ENCODE measurements at places on chromosomes 3 and 15.

GRCh38 chr3:123571264-123571972 is 13.4 kb downstream of the HACD2 start:
- DNase-seq, result no peak

GRCh38 chr3:58104151-58104550 is 95.9 kb downstream of the FLNB start:
- peak; percentile 72 for DNase-seq

DNA sequence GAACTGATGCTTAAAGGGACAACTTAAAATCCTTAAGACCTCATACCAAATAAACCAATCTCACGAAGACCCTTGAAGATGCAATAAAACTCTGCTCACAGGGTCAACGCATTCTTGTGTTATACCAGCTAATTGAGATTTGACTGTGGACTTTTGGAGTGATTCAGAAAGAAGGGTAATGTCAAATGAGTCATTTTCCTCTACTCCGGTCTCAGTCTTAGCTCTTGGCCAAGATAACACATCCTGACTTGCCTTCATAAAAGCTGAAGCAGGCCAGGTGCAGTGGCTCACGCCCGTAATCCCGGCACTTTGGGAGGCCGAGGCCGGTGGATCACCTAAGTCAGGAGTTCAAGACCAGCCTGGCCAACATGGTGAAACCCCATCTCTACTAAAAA is 3.8 kb downstream of the PKM start:
- DNase-seq, result peak; percentile 93

- DNase-seq, result no peak
Observed at GRCh38 chr3:5006755-5007202, 27.5 kb downstream of the BHLHE40 start.

GRCh38 chr3:197001106-197001971 is 28.3 kb downstream of the MELTF start:
- no peak for DNase-seq

GRCh38 chr3:73461547-73461946 is 163.2 kb downstream of the PDZRN3 start:
- DNase-seq, result peak; percentile 41

DNA sequence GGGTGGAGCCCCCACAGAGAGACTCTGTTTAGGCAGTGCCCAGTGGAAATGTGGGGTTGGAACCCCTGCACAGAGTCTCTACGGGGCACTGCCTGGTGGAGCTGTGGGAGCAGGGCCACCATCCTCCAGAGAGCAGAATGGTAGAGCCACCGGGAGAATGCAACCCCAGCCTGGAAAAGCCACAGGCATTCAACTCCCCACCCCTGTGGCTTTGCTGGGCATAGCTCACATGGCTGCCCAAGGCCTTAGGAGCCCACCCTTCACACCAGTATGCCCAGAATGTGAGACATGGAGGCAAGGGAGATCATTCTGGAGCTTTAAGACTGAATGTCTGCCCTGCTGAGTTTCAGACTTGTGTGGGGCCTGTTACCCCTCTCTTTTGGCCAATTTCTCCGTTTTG is 19.0 kb upstream of the CHCHD6 start:
- peak; percentile 5 for DNase-seq

Data from amniotic epithelial cell (primary cell).